ENCODE measurements at places on chromosomes 3 and 15. TPM values are rescaled to one million over a fixed set of nuclear protein-coding genes. Genes with fewer than 3 reads are reported as not detected.

- DNase-seq = no peak
Observed at GRCh38 chr3:19598870-19599269, 335.1 kb downstream of the EFHB start.

GRCh38 chr3:50268703-50269451, at the start of gene SEMA3B:
TSS of gene SEMA3B (plus strand) at chr3:50269147. CDS start at chr3:50269241, 94 bp downstream.
- DNase-seq = peak; percentile 82

DNA sequence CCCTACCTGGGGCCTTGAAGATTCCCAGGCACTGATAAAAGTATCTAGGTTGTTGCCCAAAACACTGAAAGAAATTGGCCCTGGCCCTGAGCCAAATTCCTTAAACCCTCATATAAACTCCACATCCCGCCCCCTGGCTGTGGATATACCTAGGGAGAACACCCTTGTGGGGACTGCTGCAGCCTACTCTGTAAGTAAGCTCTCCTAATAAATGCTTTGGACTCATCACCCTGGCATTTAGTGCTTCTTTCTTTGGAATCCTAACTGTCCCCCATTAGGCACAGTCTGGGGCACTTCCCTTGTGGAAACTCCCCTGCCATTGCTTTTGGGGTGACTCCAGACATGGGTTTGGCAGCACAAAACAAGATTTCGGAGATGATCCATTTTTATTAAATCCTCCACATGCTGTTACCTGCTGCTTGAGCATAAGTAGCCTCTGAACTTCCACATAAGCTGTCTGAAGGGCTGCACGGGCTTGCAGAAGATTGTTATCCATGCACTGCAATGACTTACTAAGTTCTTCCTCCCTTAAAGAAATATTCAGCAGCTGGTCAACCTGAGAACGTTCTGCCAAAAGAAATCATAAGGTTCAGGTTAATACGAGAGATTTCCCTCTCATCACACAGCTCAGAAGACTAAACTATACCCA, 46.4 kb downstream of the ZNF106 start:
- no peak for DNase-seq

- no peak for DNase-seq
Observed at GRCh38 chr15:47003568-47003967, 713.7 kb upstream of the SEMA6D start.

GRCh38 chr15:91075739-91076138, 24.3 kb upstream of the SV2B start:
- DNase-seq = no peak

- no peak for DNase-seq
Observed at GRCh38 chr15:49135342-49135857, 20.0 kb downstream of the COPS2 start.

GRCh38 chr3:156160647-156161046, 40.3 kb downstream of the KCNAB1 start:
- DNase-seq = no peak

- DNase-seq = no peak
Observed at GRCh38 chr15:51365417-51365816, 24.0 kb downstream of the GLDN start.

- DNase-seq = no peak
Observed at GRCh38 chr3:31798840-31799239, 182.2 kb downstream of the OSBPL10 start.

DNA sequence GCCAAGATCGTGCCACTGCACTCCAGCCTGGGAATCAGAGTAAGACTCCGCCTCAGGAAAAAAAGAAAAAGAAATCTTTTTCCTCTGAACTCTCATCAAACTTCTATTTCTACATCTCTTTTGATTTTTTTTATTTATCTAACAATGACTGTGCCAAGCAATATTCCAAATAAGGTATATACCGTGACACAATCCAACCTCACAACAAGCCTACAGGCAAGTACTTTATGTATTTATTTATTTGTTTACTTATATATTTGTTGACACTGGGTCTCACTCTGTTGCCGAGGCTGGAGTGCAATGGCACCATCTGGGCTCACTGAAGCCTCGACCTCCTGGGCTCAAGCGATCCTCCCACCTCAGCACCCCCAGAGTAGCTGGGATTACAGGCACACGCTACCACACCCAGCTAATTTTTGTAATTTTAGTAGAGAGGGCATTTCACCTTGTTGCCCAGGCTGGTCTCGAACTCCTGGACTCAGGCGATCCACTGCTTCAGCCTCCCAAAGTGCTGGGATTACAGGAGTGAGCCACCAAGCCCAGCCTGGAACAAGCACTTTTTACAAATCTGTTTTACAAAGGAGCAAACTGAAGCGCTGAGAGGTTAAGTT, 94.9 kb upstream of the CHD2 start:
- no peak for DNase-seq

DNA sequence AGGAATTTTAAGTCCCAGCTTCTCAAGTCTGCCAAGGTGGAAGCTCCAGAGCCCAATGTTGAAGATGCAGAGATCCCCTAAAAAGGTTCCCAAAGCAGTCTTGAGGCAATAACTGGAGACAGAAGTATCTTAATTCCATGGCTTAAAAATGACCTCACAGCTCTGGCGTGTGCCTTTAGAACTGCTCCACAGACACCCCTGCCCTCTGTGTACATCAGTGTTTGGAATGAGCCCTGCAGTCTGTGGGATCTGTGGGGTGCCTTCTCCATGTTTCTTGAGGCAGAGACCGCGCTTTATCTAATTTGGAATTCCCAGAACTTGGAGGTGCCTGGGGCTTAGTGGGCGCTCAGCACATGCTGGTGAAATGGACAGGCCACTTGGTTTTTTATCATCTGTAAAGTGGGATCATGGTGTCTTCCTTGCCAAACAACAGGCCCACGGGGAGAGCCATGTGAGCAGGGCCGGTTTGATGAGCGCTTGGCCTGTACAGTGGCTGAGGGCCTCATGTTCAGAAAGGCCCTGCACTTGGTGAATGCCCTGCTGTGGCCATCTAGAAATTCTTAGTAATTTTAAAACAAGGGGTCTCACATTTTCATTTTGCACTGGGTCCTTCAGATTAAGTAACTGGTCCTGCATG, 7.1 kb downstream of the ITGA11 start:
- DNase-seq = peak; percentile 34

GRCh38 chr3:148750296-148750695, 52.6 kb downstream of the AGTR1 start:
- no peak for DNase-seq

DNA sequence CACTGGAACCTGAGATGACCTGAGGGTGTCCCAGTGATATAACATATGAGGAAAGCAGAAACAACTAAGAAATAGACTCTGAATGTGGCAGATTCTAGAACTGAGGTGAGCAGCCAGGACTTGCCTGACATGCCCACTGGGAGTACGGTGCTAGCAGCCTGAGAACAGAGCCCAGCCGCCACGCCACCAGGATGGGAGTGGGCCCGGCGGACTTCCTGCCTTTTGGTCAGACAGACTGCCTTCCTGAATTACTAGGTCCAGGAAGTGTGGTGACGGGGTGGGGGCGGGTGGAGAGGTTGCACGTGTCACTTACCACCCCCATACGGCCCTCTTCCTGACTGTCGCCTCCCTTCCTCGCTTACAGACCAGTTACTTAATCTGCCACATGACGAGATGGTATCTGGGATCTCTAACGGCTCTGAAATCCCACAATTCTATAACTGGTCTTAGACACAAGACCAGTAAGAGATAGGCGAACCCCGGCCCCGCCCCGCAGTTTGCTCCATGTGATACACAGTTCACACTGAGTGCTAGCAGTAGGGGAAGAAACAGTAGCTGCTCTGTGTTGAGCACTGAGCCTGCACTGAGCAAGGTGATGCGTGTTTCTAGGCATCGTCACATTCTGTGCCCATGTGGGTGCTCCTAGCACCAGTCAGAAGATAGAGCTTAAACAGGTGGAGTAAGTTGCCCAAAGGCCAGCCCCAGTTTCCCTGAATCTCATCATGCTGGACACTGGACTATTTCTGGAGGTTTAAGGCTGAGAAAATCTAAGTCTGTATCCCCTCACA, 95.7 kb downstream of the CPN2 start:
- peak; percentile 94 for DNase-seq

GRCh38 chr3:39334205-39334604, 4.7 kb downstream of the CCR8 start:
- DNase-seq = no peak

- DNase-seq = no peak
Observed at GRCh38 chr3:191342006-191342405, 11.7 kb upstream of the UTS2B start.

DNA sequence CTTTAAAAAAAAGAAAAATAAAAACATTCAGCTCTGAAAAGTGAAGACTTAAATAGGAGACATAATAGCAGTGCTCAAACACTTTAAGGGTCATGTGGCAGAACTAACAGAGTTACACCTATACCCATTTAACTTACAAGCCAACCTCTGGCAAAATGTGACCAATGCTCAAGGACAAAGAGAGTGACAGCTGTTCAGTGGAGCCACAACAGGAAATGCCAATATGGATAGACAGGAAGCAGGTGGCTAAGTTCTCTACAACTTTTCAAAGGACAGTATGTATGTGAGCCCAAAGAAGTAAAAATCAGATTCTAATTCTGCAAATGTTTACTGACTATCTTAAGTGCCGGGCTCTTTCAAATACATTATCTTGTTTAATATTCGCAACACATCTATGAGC, 3.4 kb downstream of the TMCC1 start:
- DNase-seq = no peak

- DNase-seq = peak; percentile 72
Observed at GRCh38 chr3:14785207-14786155, 33.3 kb upstream of the FGD5 start.

GRCh38 chr15:88533376-88533775, 13.1 kb downstream of the DET1 start:
- DNase-seq = no peak

GRCh38 chr15:38374556-38374955, 79.4 kb upstream of the FAM98B start:
- no peak for DNase-seq

- no peak for DNase-seq
Observed at GRCh38 chr3:186220365-186220764, 111.5 kb upstream of the ETV5 start.

DNA sequence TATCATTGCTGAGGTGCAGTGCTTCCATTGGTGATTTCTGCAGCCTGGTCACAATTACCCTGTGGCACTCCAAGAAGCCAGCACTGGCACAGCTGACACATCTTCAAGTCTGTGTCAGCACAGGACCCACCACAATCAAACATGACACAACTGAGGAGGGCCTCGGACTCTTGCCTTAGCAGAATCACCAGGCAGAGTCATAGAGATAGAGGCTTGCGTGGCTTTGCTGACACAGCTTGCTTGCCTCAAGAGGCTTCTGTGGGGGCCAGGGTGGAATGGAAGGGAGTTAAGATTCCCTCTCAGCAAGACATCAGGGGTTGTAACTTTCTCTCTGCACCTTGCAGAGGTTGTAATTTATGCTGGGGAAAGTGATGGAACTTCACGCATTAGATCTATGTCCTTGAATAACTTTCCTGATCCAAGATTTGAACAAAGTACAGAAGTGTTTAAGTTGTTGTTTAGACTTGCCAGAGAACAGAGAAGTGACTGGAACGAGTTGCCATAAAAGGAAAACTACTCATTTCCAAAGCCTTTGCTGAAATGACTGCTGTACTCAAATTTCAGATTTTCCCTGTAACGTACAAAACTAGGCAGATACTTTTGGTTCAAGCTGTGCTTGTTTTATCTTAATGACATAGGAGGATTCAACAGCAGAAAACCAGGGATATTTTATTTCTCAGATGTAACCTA, 170.7 kb downstream of the DIPK2A start:
- peak; percentile 79 for DNase-seq

DNA sequence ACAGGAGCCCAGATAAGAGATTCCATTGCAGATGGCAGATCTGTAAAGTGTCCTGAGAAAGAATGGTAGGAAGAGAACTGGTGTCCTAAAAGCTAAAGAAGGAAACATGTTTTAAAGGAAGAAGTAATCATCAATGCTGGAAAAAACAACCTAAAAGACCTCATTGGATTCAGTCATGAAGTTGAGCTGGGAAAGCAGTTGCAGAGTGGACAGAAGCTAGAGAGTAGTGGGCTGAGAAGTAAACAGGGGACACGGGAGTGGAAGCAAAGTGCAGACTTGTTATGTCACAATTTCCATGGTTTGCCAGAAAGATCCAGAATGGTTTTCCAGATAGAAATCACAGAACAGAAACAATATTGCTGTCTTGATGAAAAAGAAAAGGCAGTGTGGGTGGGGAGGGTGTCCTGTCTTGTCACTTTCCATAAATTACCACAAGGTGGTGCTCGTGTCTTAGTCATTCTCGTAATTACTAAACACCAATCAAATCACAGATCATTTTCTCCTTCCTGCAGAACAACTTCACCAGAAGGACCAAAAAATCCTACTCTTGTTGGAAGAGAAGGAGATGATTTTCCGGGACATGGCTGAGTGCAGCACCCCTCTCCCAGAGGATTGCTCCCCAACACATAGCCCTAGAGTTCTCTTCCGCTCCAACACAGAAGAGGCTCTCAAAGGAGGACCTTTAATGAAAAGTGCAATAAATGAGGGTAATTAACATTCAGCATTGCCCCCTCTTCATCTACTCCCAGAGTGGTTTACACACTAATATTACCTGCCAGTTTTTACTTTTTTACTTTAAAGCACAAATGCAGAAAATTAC, 64.5 kb downstream of the KLHL25 start:
- no peak for DNase-seq

- DNase-seq = no peak
Observed at GRCh38 chr3:190302212-190302867, 19.9 kb downstream of the CLDN1 start.

DNA sequence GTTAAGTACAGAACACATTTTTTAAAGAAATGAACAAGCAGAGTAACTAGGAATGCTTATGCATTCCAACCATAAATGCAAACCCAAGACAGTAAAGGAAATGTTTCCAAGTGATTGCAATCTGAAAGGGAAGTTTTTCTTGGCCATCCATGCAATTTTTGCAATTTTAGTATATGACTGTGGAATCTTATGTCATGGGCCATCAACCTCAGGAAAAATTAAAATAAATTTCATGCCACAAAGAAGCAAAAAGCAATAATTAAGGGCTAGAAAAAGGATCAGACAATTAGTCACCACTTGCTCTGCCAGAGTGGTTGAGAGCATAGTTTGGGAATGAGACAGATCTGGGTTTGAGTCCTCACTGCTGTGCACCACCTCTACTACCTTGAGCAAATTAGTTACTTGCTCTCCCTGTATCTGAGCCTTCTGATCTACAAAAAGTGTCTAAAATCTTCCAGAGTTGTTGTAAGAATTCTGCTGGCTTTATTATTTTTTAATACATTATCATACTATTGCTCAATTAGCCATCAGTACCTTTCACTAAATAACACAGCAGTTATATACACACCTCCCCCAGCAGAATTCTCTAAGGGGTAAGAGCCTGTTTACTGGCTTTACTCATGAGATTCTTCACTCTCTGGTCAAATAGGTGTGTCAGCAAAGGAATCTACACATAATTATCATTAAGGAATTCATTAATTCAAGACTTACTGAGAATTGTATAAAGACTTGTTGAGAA, 49.7 kb upstream of the FBN1 start:
- DNase-seq = no peak

PARP9 gene
- 29.8 TPM for total RNA-seq

SLC15A2 gene
- 2.1 TPM for total RNA-seq

CCR9 gene
- total RNA-seq = not detected

SNX33 gene
- total RNA-seq = 30.9 TPM

ADAMTS17 gene
- 6.8 TPM for total RNA-seq

GATM gene
- total RNA-seq = 27.2 TPM

ANP32A gene
- total RNA-seq = 94.8 TPM

SLC22A13 gene
- total RNA-seq = 0.32 TPM

CATSPER2 gene
- total RNA-seq = 3.2 TPM

TMEM45A gene
- 34.5 TPM for total RNA-seq

LMAN1L gene
- not detected for total RNA-seq

SHF gene
- 8.0 TPM for total RNA-seq

THBS1 gene
- 1,947 TPM for total RNA-seq
